SK-N-SH (cell line): ENCODE measurements at places on chromosomes 5 and 9. TPM values are rescaled to one million over a fixed set of nuclear protein-coding genes. Genes with fewer than 3 reads are reported as not detected.

F2RL2 gene
- 29.4 and 51.0 TPM in 2 replicates for polyA plus RNA-seq

IFNE gene
- polyA plus RNA-seq = 0.05 and 0.08 TPM in 2 replicates

ADRA1B gene
- 1.9 and 2.2 TPM in 2 replicates for polyA plus RNA-seq

PCAT7 gene
- polyA plus RNA-seq = 0.03 TPM in 1 of 2 replicates, not detected in the other

PCDHGC5 gene
- 1.9 and 2.0 TPM in 2 replicates for polyA plus RNA-seq

LVRN gene
- polyA plus RNA-seq = 0.02 and 0.10 TPM in 2 replicates

THBS4 gene
- 0.58 and 1.1 TPM in 2 replicates for polyA plus RNA-seq

BTNL8 gene
- not detected in 2 replicates for polyA plus RNA-seq

SNX24 gene
- 8.2 and 9.9 TPM in 2 replicates for polyA plus RNA-seq

PCDHB15 gene
- 0.99 and 1.3 TPM in 2 replicates for polyA plus RNA-seq

IL17B gene
- 0.16 TPM in 1 of 2 replicates, not detected in the other for polyA plus RNA-seq

ZNF474 gene
- 0.08 and 0.21 TPM in 2 replicates for polyA plus RNA-seq

CDH18 gene
- polyA plus RNA-seq = 6.0 and 8.9 TPM in 2 replicates
